ENCODE measurements at places on chromosomes 5 and 9.
A peak's percentile ranks its signal among the peaks of the same experiment; 100 is the strongest.

DNA sequence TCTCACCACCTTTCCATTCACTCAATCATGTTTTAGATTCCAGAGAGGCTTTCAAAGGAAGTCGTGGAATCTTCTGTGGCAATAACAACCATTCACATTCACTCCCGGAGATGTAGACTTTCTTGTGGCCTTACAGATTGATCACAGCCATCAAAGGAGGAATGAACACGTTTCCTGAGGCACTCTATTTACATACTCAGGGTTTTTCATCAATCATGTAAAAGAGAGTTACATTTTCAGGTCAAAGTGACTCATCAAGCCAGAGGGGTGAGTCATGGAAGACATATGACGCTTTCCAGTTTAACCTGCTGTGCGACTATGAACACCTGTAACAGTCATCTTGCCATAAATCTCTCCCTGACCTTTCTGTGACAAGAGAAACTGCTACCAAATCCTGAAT lies 39.3 kb upstream of the RAD23B start:
- DNase-seq = peak; percentile 97

DNA sequence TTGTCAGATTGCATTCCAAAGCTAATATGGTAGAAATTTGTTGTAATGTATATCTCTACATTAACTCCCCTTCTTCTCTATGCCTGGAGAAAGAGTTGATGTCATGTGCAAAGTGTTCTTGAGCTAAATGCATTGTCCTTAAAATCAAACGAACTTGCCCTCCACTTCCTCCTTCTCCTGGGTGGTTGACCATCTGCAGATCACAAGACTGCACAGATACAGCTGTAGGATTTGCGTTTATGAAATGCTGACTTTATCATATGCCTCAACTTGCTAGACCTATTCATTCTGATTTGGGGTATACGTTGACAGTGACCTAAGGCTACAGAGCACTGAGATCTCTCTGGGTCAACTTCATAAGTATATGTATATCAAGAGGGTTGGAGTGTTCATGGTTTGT lies 8.3 kb downstream of the TRIM32 start:
- DNase-seq = no peak

- DNase-seq = peak; percentile 48
Observed at GRCh38 chr5:36150676-36151433, 832 bp downstream of the LMBRD2 start.

DNA sequence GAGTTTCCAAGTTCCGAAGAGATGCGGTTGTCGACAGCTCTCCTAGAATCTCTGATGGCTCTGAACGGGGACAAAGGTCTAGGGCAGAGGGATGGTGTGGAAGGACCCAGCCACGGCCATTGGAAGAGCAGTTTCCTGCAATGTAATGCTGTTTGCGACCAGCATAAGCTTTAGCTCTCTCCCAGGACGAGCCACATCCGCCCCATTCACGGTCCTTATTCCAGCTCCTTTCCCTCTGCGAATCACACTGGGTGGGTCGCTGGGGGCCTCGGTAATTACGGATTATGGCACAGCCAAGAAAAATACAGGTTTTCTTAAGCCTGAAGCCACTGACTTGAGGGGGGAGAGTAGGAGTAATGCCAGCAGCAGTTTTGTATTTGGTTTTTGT lies 22.7 kb downstream of the ANXA2R start:
- DNase-seq = peak; percentile 53

DNA sequence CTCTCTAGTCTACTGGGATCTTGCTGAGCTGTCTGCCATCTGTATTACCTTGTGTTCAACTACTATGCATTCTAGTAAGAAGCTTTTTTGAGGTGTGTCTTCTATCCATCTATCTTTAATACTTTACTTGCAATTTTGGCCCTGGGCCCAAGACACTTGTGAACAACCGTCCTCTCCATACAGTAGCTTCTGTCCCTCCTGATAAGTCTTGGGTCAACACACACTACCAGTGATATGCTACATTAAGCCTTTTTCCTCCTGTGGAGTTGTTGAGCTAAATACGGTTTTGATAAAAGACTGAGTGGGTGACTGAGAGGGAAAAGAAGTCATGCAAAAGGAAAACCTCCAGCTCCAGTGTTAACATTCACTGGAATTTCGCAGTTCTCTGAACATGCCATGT lies 133.3 kb upstream of the PCA3 start:
- no peak for DNase-seq

DNA sequence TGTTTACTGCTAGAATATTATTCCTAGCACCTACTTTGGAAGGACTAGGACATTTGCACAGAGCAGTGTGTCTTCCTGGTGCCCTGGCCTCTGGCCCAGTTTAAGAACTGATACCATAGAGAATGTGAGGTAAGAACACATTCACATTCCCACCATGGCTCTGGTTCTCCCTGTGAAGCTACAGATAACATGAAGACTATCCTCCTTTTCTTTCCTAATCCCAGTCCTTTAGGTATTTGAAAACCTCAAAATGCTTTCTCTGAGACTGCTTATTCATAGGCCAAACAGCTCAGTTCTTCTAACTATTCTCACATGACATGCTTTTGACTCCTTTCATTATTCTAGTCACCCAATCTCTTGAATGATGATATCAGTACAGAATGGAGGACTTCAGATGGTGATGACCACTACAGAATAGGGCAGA lies 11.9 kb downstream of the FAM219A start:
- DNase-seq = no peak

GRCh38 chr5:24272741-24273140 lies 372.0 kb downstream of the CDH10 start:
- no peak for DNase-seq

DNA sequence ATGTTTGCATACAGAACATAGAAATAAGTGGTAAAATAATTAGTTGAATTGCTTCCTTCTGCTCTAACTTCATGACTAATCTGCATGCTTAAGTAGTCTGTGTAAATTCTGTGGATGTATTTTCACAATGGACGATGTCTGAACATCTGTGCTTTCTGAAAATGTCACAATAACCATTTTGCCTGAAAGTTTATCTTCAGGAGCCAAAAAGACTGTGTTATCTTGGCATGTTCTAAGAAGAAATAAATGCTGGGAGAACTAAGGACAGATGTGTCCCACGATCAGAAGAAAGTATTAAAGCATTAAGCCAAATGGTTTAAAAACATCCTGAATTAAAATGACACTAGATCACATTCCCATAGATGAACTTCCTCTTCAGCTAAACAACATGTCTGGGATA lies 397.6 kb downstream of the SPOCK1 start:
- no peak for DNase-seq

GRCh38 chr9:93475856-93476255 lies 22.5 kb upstream of the FAM120AOS start:
- no peak for DNase-seq

All from DMS53 (cell line).